ENCODE measurements at places on chromosomes 3 and 15.

DNA sequence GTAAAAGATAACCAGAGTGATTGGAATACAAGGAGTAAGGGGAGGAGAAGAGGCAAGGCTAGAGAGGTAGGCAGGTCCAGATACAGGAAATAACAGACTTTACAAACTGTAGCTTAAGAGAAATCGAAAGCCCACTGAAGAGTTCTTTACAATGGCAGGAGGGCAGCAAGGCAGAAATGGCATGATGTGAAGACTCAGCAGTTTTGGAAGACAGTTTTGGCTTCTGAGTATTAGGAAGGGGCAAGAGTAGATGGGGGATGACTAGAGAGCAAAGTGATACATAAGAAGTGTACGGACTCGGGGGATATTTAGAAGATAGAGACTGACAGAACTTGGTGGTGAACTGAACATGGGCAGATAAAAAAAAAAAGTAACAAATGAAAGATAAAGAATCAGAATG is 54.1 kb downstream of the RAD18 start:
- DNase-seq, result no peak

DNA sequence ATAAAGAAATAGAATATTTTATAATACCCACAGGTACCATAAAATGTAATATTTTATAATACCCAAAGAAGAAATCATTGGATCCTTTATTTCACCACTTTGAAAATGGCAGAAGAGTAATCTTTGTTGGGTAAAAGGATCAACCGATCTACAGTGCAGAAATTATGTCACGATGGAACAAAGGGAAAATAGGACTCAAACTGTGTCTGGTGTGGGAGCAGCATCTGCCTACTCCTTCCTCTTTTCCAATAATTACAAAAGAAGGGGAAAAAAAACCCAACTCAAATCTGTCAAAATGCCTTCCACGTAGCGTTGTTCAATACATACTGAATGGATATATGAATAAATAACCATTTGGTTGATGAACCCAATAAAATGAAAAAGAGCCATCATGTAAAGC is 492.6 kb upstream of the TBL1XR1 start:
- no peak for DNase-seq

DNA sequence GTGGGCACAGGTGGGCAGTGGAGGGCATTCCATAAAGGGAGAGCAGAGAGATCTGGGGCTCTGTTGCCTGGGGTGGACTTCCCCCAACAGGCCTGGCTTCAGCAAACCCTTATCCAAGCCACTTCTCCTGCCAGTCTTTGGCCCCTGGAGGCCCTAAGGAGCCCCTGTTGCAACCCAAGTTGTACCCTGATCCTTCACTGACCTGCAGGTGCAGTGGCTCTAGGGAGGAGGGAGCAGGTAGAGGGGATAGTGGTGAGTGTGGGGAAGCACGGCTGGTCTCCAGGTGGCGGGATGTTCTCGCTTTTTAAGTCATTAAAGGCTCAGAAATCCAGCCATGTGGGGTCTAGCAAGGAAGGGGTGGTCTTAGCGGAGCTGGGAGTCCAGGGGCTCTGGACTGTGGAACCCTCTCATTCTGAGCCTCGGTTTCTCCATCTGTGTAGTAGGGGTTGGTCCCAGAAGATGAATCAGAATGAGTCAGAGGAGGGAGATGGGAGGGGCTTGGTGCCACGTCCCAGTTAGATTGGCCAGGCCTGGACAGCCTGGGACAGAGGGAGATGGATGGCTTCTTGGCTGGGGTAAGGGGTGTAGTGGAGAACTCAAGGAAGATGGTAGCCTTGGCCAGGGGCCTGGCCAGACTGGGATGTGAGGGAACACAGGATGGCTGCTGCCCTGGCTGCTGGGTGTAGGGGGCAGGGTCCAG is 2.6 kb downstream of the ZBTB47 start:
- DNase-seq, result no peak

DNA sequence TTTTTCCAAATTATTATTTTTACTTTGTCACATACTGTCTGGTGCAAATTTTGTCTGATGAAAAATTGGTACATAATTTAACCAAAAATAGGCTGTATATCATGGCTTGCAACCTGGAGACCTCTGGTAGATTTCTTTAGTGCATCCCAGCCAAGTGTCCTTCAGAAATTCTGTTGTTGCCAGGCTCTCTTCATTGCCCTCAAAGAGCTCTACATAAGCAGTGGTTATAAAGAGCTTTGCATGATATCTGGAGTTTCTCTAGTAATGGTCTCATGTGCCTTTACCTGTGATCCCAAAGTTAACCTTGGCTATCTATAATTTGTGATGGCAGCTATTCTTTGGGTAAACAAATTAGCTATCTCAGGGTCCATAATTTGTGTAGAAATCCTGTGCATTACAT is 157.7 kb downstream of the MBNL1 start:
- no peak for DNase-seq

GRCh38 chr3:16332904-16333426 is 68.0 kb downstream of the OXNAD1 start:
- DNase-seq, result no peak

DNA sequence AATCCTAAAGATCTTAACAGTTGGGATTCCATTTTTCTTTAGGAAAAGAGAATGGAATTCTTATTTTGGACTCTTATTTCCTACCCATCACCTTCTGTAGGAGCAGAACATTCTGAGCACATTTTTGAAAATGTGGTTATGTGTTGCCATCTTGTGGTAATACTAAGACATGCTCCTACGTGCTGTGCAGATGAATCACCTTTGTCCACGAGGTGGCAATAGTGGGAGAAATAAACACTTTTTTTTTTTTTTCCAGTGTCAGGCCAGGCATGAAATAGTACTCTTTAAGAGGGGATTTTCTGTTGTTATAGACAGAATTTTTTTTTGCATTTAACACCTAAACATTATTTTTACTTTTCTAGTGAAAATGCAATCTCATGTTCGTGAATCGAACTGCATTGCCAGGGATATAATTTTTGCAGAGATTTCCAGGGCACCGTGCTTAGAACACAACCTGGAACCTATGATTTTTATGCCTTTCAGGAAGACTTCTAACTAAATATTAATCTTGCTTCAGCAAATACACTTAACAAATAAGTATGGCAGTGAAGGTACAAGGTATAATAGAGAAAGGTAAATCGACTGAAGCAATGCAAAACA is 196.6 kb downstream of the GAP43 start:
- peak; percentile 26 for DNase-seq

GRCh38 chr3:192514081-192514753 is 213.1 kb downstream of the FGF12 start:
- no peak for DNase-seq

GRCh38 chr3:149466192-149466591 is 8.3 kb upstream of the TM4SF4 start:
- no peak for DNase-seq

Data from T-helper 17 cell (primary cell).